Urinary bladder (tissue), 4 donors: ENCODE measurements at places on chromosomes 6 and 20. TPM values are rescaled to one million over a fixed set of nuclear protein-coding genes. Genes with fewer than 3 reads are reported as not detected.

- no peak for DNase-seq
Measured at GRCh38 chr6:33592595-33593413, 12.7 kb upstream of the BAK1 start.

The KCNK5 gene
- total RNA-seq = 2.3 TPM

The RNF182 gene
- total RNA-seq = 0.90 TPM

- DNase-seq = no peak
Measured at GRCh38 chr20:63061771-63062100, 55.0 kb upstream of the BHLHE23 start.

DNA sequence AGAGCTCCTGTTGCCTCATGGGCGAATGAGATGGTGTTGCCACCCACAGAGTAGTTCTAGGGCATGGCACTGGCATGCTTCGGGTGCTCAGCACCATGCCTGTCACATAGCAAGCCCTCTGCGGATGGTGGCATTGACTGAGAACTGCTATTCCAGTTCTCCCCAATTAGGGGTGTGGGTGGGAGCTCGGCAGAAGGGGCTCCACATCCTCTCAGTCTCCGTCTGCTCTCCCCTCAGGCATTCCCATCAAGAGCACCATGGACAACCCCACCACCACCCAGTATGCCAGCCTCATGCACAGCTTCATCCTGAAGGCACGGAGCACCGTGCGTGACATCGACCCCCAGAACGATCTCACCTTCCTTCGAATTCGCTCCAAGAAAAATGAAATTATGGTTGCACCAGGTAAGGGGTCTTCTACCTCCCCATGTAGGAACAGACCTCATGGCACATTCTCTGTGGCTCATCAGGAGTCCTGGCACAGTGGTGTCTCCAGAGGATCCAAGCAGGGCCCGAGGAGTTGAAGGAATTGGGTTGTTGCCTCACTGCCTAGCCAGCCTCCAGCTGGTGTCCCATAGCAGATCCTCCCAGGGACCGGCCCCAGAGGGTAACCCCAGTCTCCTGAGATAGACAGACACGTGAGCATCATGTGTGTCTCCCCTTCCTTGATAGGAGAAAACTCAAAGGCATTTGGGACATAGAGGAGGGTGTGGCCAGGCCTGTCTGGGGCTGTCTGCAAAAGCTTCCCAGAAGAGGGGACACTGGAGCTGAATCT is 18.4 kb downstream of the DYNLRB1 start:
- no peak for DNase-seq

DNA sequence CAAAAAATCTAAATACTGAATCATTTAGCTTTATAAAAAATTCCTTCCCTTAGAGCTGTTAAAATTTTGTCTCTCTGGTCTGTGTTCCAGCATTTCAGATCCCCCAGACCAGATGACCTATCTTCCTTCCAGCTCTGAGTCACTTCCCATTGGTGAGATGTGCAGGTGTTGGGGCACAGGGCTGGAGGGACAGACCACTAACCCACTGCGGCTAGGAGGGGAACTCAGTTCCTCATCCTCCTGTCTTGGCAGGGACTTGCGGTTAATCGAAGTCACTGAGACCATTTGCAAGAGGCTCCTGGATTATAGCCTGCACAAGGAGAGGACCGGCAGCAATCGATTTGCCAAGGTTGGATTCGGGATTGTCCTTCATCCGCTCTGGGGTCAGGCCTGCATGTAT is 6.0 kb downstream of the CNPY3 start:
- no peak for DNase-seq
